ENCODE measurements at places on chromosomes 1 and 21.
A peak's percentile ranks its signal among the peaks of the same experiment; 100 is the strongest.

DNA sequence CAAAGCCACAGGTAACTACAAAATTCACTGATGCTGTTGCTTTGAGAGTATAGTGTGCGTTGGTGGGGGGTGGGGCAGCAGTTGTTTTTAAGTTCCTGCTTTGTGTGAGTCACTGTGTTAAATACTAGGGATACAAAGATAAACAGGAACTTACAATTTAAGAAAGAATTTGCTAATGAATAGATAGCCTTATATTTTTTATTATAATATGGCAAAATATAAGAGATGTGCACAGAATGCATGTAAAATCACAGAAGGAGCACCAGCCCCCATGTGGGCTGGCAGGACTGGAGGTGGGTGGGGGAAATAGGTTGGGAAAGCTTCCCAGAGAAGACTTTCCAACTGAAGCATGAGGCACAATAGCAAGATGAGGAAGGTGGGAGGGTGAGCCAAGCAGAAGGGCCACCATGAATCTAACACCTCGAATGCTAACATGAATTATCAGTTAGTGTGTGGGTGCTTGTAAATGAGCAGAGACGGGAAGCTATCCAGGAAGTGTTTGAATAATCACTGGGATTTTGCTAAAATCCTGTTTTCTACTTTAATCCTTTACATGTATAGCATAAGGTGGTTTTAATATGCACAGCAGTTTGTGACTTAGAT, 57.0 kb upstream of the RAVER2 start:
- DNase-seq: no peak

- DNase-seq: no peak
Observed at GRCh38 chr1:218402786-218403120, 57.6 kb downstream of the TGFB2 start.

DNA sequence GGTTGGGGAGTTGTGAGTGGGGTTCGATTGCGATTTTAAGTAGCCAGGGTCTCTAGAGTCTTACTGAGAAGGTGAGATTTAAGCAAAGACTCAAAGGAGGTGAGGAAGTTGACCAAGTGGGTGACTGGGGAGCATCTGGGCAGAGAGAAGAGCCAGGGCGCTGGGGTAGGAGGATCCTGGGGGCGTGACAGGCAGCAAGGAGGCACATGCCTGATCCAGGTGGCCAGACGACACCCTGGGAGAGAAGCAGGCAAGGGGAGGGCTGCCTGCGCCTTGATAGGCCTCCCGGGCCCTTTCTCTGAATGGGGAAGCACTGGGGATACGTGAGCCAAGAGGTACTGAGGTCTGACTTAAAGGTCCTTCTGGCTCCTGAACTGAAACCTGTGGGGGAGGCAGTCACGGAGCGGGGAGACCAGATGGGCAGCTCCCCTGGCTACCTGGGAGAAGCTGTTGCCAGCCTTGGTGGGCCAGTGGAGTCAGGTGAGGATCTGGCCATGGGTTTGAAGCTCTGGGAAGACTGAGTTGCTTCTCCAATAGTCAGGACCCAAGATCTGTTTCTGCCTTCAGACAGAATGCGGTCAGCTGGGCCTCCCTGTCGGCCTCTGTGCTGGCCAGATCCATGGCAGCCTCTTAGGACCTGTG, 5.4 kb downstream of the ZBTB48 start:
- DNase-seq: no peak

GRCh38 chr1:119384591-119384990, 16.0 kb downstream of the HAO2 start:
- DNase-seq: no peak

DNA sequence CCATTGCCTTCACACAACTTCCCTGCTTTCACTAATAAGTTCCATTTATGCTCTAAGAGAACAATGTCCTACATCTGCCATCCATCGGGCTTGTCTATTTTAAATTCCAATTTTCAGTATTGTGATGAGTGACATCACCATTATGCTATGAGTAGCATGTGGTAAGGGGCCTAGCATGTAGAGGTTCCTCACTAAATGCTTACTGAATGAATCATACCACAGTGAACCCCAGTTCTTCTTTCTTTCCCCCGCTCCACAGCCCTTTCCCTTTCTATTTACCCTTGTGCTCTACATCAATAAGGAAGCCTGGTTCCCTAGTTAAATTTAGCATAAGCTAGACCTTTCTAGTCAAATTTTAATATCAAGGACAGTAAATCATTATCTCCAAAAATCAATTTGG, 195.0 kb upstream of the RGS18 start:
- peak; percentile 10 for DNase-seq

DNA sequence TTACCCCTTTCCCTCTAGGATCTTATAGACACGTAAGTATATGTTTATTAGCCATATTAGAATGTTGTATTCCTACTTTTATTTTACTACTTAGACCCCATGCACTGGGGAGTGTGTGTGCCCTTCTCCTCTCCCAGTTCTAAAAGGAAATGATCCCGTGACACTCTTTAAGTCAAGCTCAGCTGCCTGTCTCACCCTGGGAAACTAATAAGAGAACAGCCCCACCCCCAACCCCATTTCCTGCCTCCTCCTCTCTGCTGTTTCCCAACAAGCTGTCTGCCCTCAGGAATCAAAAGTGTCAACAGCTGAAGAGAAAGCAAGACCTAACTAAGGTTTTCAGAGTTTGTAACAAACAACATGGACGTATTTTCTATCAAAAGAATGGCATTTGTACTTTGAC, 92.6 kb upstream of the VAV3 start:
- DNase-seq: no peak

DNA sequence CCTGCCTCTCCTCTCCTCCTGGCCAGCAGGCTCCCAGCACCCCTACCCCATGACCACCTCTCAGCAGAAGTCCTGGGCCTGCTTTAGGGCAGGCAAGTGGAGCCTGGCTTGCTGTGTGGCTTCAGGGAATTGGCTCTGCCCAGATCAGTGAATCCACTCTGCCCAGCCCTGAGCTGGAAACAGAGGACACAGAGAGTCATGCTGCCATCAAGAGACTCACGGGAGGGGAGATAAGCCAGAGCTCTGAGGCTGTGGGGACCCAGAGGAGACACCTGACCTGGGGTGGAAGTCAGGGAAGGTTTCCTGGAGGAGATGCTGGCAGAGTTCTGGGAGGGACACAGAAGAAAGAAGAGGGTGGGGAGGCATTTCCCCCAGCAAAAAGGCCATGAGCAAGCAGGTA, 54.2 kb downstream of the GLIS1 start:
- DNase-seq: no peak

DNA sequence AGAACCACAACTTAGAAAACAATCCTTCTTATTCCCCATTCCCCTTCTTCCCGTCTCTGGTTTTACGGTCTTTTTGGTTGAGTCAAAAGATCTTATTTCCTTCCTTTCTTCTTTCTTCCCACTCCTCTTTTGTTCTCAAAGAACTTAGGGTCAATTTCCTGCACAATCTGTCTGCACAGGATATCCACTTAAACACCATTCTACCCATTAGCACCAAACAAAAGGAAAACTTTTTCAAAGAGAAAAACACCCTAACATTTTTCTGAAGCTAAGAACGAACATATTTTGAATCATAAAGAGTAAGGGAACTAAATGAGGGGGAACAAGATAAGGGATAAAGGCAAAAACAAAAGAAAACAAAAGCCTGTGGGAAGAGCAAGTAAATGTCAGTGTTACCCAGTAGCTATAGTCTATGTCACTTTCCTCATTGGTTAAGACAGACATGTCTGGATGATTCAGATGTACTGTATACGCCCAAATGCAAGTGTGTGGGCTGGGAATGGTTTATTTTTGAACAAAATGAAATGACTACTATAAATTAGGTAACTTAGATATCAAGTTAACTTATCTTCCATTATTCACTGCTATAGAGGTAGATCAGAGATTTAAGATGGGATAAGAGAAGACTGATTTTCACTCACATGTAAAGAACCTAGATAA, 59.9 kb downstream of the TOR3A start:
- DNase-seq: no peak

- no peak for DNase-seq
Observed at GRCh38 chr1:198320759-198321158, 164.0 kb downstream of the NEK7 start.

GRCh38 chr1:38991638-38992411, 749 bp downstream of the AKIRIN1 start:
- peak; percentile 28 for DNase-seq
